ENCODE measurements at places on chromosomes 11 and 22.

DNA sequence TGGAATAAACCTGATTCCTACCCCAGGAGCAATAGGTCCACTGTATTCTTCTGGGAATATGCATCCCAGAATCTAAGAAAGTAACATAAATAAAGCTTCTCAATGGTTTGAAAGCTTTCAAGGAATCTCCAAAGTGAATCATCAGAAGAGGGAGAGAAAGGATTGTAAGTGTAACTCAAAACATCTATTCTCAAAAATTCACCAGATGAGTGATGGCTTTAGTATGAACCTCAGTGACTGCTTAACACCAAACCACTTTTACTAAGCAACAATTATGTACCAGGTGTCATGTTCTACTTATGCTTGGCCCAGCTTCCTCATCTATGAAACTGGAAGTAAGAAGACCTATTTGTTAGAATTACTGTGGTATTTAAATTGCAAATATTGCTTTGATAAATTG lies 7.4 kb downstream of the RAB38 start:
- DNase-seq = no peak

GRCh38 chr22:22855617-22856308 lies 31.9 kb upstream of the IGLL5 start:
- DNase-seq = no peak

DNA sequence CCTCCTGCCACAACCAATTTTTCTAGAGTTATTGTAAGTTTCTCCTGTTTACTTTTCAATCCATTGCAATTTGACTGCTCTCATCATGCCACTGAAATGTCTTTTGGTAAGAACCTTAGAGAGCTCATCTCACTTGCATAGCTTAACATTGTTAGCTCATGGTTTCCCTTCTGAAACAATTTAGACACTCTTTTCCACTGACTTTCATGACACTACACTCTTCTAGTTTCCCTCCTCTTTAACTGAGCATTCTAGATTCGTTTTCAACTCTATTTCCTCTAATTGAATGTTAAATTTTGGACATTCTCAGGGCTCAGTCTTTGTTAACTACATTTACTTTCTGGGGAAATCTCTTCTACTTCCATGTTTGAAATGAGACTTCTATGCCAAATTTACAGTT lies 369.1 kb downstream of the JRKL start:
- DNase-seq = no peak

DNA sequence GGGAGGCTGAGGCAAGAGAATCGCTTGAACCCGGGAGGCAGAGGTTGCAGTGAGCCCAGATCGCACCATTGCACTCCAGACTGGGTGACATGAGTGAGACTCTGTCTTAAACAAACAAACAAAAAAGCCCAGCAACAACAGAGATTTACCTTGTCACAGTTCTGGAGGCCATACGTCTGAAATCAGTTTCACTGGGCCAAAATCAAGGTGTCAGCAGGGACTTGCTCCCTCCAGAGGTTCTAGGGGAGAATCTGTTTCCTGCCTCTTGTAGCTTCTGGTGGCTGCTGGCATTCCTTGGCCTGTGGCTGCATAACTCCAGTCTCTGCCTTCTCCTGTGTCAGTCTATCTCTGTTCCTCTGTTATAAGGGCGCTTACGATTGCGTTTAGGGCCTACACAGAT lies 1.5 kb downstream of the DDX10 start:
- no peak for DNase-seq
